ENCODE measurements at places on chromosomes 7 and 10.

DNA sequence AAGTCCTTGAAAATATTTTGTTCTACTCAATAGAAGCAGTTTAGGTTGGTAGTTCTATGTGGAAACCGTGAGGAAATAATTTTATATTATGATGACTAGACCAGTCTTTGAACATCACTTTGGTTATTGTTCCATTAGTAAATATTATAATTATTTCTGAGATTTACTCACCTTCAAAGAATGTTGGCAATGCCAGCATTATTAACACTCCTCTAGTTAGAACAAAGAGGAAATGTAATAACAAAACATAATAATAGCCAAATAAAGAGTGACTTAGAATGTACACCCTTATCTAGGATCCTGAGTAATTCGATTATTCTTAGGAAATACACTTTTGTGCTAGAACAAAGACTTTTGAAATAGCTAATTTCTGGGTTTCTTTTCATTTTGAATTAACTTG is 121.1 kb downstream of the CFTR start:
- H3K36me3 ChIP-seq = no peaks in the 10 kb centered on the region
- no peaks in the 10 kb centered on the region for H3K27me3 ChIP-seq
- H3K27ac ChIP-seq = no peak overlapping the region
- H3K4me3 ChIP-seq = no peak overlapping the region
- no peak for DNase-seq
- no peaks in the 10 kb centered on the region for H3K4me1 ChIP-seq

- no peaks in the 10 kb centered on the region for H3K36me3 ChIP-seq
- no peaks in the 10 kb centered on the region for H3K4me1 ChIP-seq
- H3K27me3 ChIP-seq = no peaks in the 10 kb centered on the region
- H3K27ac ChIP-seq = no peak overlapping the region
- H3K4me3 ChIP-seq = no peak overlapping the region
- no peak for DNase-seq
These were observed 19.6 kb downstream of the GRID1 start for GRCh38 chr10:86346799-86347665.

GRCh38 chr7:110573862-110574528 is 516.9 kb upstream of the LRRN3 start:
- H3K36me3 ChIP-seq = no peaks in the 10 kb centered on the region
- peak; percentile 82 for DNase-seq
- H3K4me3 ChIP-seq = no peak overlapping the region
- no peaks in the 10 kb centered on the region for H3K4me1 ChIP-seq
- H3K27me3 ChIP-seq = no peaks in the 10 kb centered on the region
- H3K27ac ChIP-seq = peak overlapping the region; percentile 52

DNA sequence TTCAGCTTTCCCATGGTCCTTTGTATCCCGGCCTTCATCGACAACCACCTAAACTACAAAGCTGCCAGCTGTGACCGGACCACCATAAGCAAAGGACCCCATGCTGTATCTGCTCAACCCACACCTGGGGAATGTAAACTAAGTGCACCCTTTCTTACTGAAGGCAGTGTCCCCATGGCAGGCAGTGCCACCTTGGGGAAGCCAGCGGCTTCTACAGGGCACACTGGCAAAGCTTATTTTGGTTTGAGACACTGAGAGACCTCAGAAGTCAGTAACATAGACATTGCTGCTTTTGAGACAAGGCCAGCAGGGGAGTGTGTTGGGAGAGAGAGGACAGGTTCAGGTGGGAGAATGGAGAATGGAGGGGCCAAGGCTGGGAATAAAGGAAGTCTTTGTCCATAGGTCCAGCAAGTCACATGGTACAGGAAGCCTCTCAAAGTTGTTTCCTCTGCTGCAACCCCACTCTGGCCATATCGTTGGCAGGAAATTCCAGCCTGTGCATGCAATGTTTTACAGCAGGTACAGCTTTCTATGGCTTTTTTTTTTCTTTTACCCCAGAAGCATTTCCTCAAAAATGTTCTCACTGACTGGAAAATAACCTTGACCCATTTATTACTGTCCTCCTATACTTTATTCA is 85.9 kb upstream of the NPVF start:
- H3K36me3 ChIP-seq = no peaks in the 10 kb centered on the region
- H3K4me3 ChIP-seq = no peak overlapping the region
- H3K27ac ChIP-seq = no peak overlapping the region
- H3K27me3 ChIP-seq = no peaks in the 10 kb centered on the region
- DNase-seq = no peak

GRCh38 chr7:132336797-132337196 is 239.5 kb downstream of the PLXNA4 start:
- no peaks in the 10 kb centered on the region for H3K36me3 ChIP-seq
- no peak for DNase-seq
- peaks cover 4% of the 10 kb centered on the region for H3K4me1 ChIP-seq
- H3K27ac ChIP-seq = no peak overlapping the region

DNA sequence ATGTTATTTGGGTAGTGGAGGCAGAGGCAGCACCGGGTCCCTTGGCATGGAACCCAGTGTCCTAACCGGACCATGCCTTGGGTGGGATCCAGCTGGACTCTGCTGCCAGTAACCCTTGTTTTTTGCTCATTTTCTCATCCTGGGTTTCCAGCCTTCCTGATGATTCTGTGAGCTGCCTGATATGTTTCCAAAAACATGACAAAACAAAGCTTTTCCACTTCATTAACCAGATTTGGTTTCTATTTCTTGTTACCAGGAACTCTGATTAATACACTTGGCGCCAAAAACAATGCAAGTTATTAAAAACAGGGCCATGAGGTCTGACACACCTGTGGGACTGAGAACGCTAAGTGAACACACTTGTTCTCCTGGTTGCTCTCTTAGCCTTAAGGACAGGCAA is 32.8 kb upstream of the DLG5 start:
- H3K4me3 ChIP-seq = no peak overlapping the region
- no peaks in the 10 kb centered on the region for H3K36me3 ChIP-seq
- no peak overlapping the region for H3K27ac ChIP-seq
- no peaks in the 10 kb centered on the region for H3K27me3 ChIP-seq

DNA sequence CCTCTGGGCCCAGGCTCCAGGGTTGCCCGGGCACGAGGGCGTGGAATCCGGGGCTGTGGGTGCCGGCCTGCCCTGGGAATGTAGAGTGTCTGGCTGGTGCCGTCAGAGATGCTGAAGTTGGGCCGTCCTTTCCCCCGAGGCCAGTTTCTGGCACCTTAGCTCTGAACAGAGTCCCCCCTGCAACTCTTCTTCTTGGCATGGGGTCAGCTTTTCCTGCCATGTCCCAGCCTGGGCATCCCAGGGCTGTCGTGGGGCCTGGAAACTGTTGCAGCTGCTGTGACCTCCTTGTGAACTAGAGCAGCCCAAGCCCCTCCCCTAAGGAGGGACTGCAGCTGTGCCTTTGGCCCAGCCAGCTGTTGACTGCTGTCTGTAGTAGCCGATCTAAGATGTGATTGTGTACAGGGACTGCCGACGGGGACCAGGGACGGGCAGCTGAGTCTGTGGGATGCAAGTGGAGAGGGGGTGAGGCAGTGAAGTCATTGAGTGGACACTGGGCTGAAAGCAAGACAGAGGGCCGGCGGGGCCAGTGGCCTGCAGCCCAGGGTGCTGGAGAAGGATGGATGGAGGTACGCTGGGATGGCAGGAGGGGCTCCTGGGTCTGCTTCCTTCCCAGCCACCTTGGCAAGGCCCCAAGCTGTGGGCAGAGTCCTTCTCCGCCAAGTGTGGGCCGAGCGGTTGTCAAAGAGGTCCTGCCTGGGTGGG is 35.8 kb downstream of the GBX1 start:
- no peaks in the 10 kb centered on the region for H3K4me1 ChIP-seq
- no peak for DNase-seq
- peaks cover 16% of the 10 kb centered on the region for H3K36me3 ChIP-seq

DNA sequence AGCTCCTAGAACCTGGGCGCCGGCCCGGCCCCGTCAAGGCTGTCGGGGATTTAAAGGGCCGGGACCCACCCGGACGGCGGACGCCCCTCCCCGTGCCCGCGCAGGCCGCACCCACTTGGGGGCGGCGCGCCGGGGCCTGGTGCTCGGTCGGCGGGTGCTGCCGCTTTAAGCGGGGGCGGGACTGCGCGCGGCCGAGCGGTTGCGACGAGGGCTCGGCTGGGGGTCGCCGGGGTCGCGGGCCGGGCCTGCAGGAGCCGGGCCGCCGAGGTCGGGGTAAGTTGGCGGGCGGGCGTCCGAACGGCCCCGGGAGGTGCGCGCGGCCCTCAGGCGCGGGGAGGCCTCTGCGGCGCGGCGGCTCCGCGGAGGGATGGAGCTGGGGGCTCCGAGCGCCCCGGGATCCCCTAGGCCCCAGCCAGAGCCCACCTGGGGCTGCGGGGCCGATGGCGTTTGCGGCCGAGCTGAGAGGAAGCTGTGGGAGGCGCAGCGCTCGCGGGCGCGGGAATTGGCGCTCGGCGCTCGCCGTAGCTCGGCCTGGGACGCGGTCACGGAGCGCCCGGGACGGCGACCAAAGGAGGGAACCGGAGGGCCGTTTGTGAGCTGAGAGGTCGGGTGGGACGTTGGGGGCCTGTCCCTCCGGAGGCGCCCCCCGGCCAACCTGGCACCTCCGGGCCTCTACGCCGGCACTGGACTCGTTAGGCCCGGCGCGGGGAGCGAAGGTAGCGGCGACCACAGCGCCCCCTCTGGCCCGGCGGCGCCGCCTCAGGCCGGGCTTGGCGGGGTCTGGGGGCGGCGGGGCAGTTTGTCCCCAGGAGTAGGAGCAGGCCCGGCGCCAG is at the start of gene TRRAP:
TRRAP (plus strand) TSS at position 168 of the 833 bp plus-strand sequence. CDS start 2,619 bp downstream, outside the sequence.
- H3K36me3 ChIP-seq = peaks cover 16% of the 10 kb centered on the region
- peak within 1 kb of the TSS; percentile 96 for H3K4me3 ChIP-seq
- no peaks in the 10 kb centered on the region for H3K27me3 ChIP-seq
- H3K4me1 ChIP-seq = peaks cover 8% of the 10 kb centered on the region
- H3K27ac ChIP-seq = peak within 1 kb of the TSS; percentile 92

GRCh38 chr7:50342616-50343114 is 38.1 kb downstream of the IKZF1 start:
- no peaks in the 10 kb centered on the region for H3K36me3 ChIP-seq
- no peak overlapping the region for H3K27ac ChIP-seq
- no peak overlapping the region for H3K4me3 ChIP-seq
- H3K4me1 ChIP-seq = no peaks in the 10 kb centered on the region

GRCh38 chr10:15817409-15818046 is 42.8 kb downstream of the MINDY3 start:
- H3K27me3 ChIP-seq = no peaks in the 10 kb centered on the region
- H3K4me3 ChIP-seq = no peak overlapping the region
- H3K27ac ChIP-seq = no peak overlapping the region
- H3K4me1 ChIP-seq = no peaks in the 10 kb centered on the region

DNA sequence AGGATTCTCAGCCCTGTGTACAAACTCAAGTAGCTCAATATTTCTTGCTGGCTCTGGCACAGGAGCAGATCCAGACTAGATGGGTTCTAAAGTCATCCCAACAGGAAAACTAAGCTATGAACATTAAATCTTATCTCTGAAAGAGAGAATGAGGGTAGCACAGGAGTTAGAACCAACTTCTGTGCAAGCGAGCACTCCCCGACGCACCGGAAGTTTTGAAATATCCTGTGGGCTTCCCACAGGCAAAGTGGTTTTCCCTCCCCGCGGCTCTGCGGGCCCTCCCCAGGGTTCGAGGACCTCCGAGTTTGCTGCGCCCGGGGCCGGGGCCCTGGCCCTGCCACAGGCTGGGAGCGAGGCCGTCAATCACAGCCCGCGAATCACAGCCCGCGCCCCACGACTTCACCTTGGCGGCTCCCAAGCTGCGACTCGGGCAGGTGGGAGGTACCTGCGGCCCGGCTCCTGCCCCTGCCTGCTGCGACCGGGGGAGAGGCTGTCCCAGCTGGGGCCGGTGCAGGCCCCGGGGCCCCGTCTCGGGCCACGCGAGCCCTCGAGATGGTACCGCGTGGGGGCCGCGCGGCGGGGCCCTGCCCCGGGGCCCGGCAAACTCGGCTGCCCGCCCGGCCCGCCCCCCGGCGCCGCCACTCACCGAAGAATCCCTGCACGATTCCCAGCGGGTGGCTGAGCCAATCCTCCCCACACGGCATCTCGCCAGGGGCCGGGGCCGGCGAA is 598 bp downstream of the MCMBP start:
- peak overlapping the region; percentile 82 for H3K27ac ChIP-seq
- H3K4me3 ChIP-seq = peak overlapping the region; percentile 83
- no peaks in the 10 kb centered on the region for H3K36me3 ChIP-seq
- no peaks in the 10 kb centered on the region for H3K27me3 ChIP-seq

- H3K36me3 ChIP-seq = no peaks in the 10 kb centered on the region
- peak; percentile 54 for DNase-seq
- no peak overlapping the region for H3K4me3 ChIP-seq
- peaks cover 31% of the 10 kb centered on the region for H3K4me1 ChIP-seq
- H3K27ac ChIP-seq = no peak overlapping the region
- no peaks in the 10 kb centered on the region for H3K27me3 ChIP-seq
These were observed 92.1 kb downstream of the CABCOCO1 start for GRCh38 chr10:61754587-61755550.

- H3K4me1 ChIP-seq = peaks cover 6% of the 10 kb centered on the region
- no peak overlapping the region for H3K27ac ChIP-seq
- H3K27me3 ChIP-seq = no peaks in the 10 kb centered on the region
- no peak for DNase-seq
- no peaks in the 10 kb centered on the region for H3K36me3 ChIP-seq
These were observed 20.3 kb downstream of the INPP5A start for GRCh38 chr10:132557696-132558515.

DNA sequence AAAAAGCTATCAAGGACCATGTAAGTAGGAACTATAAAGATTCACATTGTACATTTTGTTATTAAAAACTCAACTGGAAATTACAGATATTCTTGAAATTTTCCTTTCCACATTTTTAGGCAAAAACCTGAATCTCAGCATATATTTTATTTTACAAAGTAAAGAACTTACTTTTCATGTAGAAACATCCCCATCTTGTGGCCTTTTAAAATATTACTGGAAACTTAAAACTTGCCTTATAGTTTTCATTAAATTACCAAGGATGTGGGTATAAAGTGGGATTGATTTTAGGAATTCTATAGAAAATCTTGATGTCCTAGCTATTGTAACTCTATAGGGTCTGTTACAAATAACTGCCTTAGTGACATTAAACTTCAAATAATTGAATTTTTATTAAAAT is 10.6 kb downstream of the DBF4 start:
- no peaks in the 10 kb centered on the region for H3K36me3 ChIP-seq
- no peaks in the 10 kb centered on the region for H3K4me1 ChIP-seq
- DNase-seq = peak; percentile 18
- no peaks in the 10 kb centered on the region for H3K27me3 ChIP-seq

DNA sequence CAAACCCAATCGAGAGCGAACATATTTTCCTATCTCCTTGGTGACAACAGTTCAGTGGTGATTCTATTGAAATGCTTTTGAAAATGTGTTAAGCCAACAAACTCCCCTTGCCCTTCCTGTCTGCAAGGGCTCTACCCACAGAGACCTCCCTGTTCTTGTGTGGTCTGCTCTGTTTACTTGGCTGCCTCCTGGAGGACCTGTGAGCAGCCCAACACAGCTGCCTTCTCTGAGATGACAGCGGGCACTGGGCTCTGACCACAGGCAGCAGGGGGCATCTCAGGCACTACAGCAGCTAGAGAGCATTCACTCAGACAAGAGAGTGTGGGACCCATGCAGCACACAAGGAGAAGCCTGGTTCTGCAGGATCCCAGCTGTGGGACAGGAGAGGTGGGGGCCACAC is 416.4 kb downstream of the TCERG1L start:
- no peaks in the 10 kb centered on the region for H3K27me3 ChIP-seq
- no peak overlapping the region for H3K27ac ChIP-seq
- no peak for DNase-seq
- no peaks in the 10 kb centered on the region for H3K36me3 ChIP-seq
- no peaks in the 10 kb centered on the region for H3K4me1 ChIP-seq

- no peaks in the 10 kb centered on the region for H3K27me3 ChIP-seq
- no peak for DNase-seq
- no peak overlapping the region for H3K27ac ChIP-seq
- H3K4me3 ChIP-seq = no peak overlapping the region
- H3K4me1 ChIP-seq = no peaks in the 10 kb centered on the region
These were observed 190.6 kb downstream of the HERPUD2 start for GRCh38 chr7:35504365-35504764.

All from astrocyte (in vitro differentiated cells and primary cell).